ENCODE measurements at places on chromosomes 1 and 21.

DNA sequence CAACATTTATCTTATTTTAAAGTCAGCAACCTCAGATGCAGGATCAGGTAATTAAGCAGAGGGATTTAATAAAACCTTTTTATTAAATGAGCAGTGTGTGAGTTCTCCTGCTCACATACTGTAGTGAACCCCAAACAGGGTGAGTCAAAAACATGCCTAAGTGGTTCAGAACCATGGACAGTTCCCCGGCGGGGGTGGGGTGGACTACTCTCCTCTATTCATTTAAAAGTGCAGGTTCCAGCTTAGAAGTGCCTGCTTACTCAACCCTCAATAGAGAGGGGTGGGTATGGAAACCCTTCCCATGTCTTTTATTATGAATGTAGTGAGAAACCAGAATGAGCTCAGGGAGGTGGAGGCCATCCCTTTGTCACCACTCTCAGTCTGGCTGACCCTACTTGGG is 397.9 kb downstream of the HHAT start:
- no peak for DNase-seq

GRCh38 chr1:41285818-41286217 is 43.7 kb upstream of the SCMH1 start:
- DNase-seq = no peak

DNA sequence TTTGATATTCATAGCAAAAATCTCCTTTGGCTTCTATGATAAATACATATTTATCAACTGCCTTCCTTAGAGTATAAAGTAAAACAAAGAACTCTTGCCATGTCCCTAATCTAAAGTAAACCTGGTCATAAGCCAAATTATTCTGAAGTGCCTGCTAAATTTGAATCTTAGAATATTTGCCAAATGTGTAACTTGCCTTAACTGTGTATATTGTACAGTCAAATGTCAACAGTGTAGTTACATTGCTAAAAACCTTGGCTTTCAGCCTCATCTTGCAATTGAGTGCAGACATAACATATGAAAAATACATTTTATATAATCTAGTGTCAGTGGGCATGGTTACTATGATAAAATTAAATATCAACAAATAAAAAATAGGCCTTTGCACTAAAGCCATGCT is 583.4 kb upstream of the ADAMTS5 start:
- DNase-seq = no peak

DNA sequence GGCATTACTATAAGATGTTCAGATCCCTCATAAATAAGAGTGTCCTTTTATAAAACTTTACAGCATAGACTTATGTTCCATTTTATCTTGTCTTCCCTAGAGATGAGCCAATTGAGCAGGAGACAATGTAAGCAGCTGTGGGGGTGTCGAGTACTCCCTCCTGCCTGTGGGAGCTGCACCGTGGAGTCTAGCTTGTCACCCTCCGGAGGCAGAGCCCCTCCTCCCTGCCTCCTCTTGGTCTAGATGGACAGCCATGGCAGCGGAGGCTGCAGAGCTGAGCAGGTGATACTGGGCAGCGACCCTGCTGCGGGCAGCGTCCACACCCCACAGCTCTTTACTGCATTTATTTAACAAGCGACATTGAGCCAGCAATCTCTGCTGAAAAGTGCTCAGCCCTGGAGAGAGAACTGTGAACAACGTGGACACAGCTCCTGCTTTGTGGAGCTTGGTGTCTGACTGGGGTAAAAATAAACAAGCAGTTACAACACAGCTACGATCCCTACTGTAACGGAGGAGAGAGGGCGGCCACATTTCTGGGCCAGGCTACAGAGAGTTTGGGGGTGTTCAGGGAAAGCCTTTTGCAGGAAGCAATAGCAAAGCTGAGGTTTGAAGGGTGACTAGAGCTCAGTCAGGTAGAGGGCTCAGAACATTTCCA is 12.8 kb upstream of the KIF21B start:
- no peak for DNase-seq

GRCh38 chr1:160192234-160192633 is 1.9 kb downstream of the CASQ1 start:
- no peak for DNase-seq

DNA sequence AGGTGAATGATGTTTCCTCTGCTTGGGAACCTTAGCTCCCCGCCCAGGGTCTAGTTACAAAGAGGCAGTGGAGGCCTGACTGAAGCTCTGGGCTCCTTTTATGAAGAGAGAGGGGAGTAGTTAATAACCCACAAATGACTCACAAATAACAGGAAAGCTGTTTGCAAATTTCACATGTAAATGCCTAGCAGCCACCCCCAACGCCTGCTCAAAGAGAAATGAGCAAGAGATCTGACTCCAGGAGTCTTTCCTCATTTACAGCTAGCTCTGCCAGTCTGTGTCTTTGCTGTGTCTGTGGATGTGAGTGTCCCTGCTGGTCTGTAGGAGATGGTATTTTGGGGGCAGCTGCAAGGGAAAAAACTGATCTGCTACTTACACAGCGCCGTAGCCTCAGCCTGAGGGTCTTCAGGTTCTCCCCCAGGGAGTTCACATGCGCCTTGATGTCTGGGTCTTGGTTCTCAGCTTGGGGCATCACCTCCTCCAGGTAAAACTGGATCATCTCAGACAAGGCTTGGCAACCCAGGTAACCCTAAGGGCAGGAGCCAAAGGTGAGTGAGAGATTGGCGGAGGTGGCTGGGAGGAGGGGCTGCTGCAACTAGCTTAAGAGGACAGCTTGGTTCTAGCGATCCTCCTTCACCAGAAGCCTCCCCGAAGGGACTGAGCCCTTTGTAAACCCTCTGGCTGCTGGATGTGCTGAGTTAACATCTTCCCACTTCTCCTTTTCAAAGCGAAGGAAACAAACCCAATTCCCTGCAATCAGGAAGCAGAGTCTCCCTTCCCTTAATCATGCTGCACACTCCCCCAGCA is at the start of gene IL19:
IL19 (plus strand) TSS at position 243 of the 807 bp plus-strand sequence. CDS start 65,890 bp downstream, outside the sequence.
- no peak for DNase-seq
